ENCODE measurements at places on chromosomes 3 and 15. TPM values are rescaled to one million over a fixed set of nuclear protein-coding genes. Genes with fewer than 3 reads are reported as not detected.

DNA sequence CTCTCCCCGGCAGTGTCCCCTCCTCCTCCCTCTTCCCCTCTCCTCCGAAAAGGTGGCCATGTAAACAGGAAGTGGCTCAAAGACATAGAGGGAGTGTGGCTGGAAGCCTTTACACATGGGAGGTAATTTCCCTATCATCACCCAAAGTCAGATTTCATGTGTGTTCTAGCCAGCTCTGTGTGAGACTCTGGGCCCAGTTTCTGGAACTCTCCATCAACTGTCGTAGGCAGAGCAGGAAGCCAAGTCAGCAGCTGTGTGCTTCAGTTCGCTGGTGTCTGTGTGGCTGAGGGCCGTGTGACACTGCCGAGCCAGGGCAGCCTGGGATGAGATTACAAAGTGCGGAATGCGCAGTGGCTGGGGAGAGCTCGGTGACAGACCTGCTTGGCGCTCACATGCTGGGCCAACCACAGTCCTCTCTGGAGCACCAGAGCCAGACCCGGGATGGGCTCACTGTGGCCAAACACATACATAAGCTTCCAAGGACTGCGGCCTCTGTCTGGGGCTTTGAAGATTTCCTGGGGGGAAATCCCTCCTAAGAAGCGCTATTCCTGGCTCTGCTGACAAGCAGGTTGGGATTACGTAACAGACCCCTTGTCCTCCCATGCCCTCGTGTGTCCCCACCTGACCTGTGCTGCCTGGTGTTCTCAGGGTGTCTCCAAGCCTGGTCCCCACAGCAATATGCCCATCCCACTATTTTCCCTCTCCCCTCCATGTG, 50.7 kb downstream of the UMPS start:
- no peaks in the 10 kb centered on the region for H3K36me3 ChIP-seq
- peak overlapping the region; percentile 94 for H3K27ac ChIP-seq
- no peaks in the 10 kb centered on the region for H3K27me3 ChIP-seq
- H3K4me3 ChIP-seq = no peak overlapping the region
- H3K4me1 ChIP-seq = peaks cover 26% of the 10 kb centered on the region
- peak; percentile 46 for DNase-seq

GRCh38 chr15:40257656-40258450, 19.0 kb downstream of the PAK6 start:
- H3K36me3 ChIP-seq = no peaks in the 10 kb centered on the region
- H3K27me3 ChIP-seq = peaks cover 11% of the 10 kb centered on the region
- no peak overlapping the region for H3K4me3 ChIP-seq
- H3K27ac ChIP-seq = no peak overlapping the region
- H3K4me1 ChIP-seq = peaks cover 5% of the 10 kb centered on the region

DNA sequence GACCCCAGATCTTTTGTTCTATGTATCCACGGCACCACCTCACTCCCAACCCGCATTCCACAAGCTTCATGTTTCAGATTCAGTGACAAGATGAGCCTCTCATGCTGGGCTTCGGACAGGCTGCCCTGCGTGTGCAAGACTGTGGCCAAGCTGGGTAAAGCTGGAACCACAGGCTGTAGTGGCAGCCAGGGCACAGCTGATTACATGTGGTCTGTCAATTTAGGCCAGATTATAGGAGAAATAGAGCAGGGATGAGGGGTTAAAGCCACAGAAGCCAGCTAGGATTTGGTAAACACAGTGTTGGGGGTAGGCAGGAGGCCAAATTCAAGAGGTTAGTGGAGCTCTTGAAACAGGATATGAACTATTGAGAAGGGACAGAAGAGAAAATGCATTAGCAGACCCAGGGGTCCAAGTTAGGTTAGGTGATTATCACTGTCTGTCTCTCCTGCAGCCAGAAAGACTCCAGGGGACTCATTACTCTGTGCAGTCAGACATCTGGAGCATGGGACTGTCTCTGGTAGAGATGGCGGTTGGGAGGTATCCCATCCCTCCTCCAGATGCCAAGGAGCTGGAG, 12.9 kb downstream of the SNAPC5 start:
- no peak overlapping the region for H3K4me3 ChIP-seq
- H3K27ac ChIP-seq = no peak overlapping the region
- DNase-seq = no peak
- no peaks in the 10 kb centered on the region for H3K36me3 ChIP-seq
- no peaks in the 10 kb centered on the region for H3K27me3 ChIP-seq

NR2E3 gene
- polyA plus RNA-seq = 0.36 TPM

GRCh38 chr15:74194572-74195559, 7.7 kb downstream of the STRA6 start:
- H3K4me1 ChIP-seq = peaks cover 14% of the 10 kb centered on the region
- no peak overlapping the region for H3K27ac ChIP-seq
- no peaks in the 10 kb centered on the region for H3K27me3 ChIP-seq
- no peak for DNase-seq
- no peaks in the 10 kb centered on the region for H3K36me3 ChIP-seq

DNA sequence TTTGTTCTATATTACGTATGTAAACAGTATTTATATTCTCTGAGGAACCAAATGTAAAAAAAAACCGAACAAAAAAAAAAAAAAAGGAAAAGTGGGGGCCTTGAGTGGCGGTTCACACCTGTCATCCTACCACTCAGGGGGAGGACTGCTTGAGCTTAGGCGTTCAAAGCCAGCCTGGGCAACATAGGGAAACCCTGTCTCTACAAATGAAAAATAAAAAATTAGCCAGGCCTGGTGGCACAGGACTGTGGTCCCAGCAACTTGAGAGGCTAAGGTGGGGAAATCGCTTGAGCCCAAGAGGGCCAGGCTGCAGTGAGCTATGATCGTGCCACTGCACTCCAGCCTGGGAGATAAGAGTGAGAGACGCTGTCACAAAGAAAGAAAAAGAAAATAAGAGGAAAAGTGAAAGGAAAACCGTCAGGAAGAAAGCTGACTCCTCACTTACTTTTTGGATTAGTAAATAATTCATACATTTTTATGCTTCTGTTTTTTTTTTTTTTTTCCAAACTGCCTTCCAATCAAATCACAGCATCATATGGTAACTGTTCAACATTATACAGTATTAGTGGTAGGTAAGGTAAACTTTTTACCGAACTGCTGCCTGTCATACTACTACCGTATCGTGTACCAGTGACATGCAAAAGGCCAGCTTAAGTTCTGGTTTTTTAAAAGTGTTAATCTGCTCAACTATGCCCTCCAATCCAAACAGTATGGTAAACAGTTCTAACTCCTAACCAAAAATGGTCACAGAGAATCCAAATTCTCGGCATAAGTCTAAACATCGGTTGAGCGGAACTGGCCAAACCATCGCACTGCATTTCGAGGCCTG, 1.2 kb downstream of the PHC3 start:
- H3K27me3 ChIP-seq = no peaks in the 10 kb centered on the region
- H3K4me3 ChIP-seq = peak overlapping the region; percentile 83
- DNase-seq = peak; percentile 19
- H3K36me3 ChIP-seq = no peaks in the 10 kb centered on the region

- no peak for DNase-seq
- peaks cover 6% of the 10 kb centered on the region for H3K27me3 ChIP-seq
- H3K27ac ChIP-seq = no peak overlapping the region
- no peaks in the 10 kb centered on the region for H3K36me3 ChIP-seq
These were observed 1.1 kb downstream of the WDR72 start for GRCh38 chr15:53758412-53758811.

GRCh38 chr3:126421573-126422119, 26.9 kb downstream of the CFAP100 start:
- DNase-seq = no peak
- H3K4me3 ChIP-seq = no peak overlapping the region
- no peaks in the 10 kb centered on the region for H3K36me3 ChIP-seq
- no peak overlapping the region for H3K27ac ChIP-seq
- no peaks in the 10 kb centered on the region for H3K27me3 ChIP-seq

- H3K4me1 ChIP-seq = peaks cover 10% of the 10 kb centered on the region
- peak within 1 kb of the TSS; percentile 73 for H3K4me3 ChIP-seq
- DNase-seq = peak; percentile 92
These were observed at the start of gene ZNF445 for GRCh38 chr3:44477312-44478030. Gene ZNF445, minus strand, starts transcription at chr3:44477670. Its CDS starts 22,121 bp downstream, at chr3:44455549.

CTXND1 gene
- 1.4 TPM for polyA plus RNA-seq

TIMP4 gene
- 5.4 TPM for polyA plus RNA-seq

DNA sequence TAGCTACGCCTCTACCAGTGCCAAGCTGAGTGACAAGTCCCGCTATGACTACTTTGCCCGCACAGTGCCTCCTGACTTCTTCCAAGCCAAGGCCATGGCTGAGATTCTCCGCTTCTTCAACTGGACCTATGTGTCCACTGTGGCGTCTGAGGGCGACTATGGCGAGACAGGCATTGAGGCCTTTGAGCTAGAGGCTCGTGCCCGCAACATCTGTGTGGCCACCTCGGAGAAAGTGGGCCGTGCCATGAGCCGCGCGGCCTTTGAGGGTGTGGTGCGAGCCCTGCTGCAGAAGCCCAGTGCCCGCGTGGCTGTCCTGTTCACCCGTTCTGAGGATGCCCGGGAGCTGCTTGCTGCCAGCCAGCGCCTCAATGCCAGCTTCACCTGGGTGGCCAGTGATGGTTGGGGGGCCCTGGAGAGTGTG, 5.7 kb downstream of the GRM2 start:
- H3K4me1 ChIP-seq = no peaks in the 10 kb centered on the region
- no peak for DNase-seq
- no peaks in the 10 kb centered on the region for H3K36me3 ChIP-seq
- H3K4me3 ChIP-seq = no peak overlapping the region
- H3K27me3 ChIP-seq = peaks cover 14% of the 10 kb centered on the region
- H3K27ac ChIP-seq = no peak overlapping the region

DNA sequence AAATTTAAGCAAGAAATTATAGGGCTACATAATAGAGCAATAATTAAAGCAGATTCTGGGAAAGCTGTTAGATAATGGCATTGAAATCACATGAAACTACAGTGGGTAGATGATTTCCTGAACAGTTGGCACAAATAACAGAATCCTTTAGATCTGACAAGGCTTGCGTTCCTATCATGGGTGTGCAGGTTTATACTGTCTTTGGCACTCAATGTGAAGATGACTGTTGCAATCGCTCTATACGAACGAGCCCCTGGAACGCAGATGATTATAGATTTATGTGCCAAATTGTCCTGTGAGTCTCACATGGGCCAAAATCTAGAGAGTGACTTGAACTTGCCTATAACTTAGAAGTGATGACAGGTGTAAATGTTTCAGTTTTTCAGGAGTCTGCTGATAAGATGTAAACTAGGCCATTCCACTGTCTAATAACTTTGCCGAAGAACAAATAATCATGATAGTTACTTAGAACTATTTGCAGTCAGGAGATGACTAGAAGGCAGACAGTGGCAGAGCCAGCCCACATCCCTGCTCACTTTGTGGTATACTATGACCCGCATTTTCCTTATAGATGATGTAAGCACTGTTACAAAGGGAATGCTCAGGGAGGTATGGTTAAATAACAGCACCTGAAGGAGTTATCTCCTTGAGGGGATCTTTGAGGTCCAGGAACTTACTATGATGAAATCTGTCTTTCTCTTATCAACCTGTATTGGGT, 30.5 kb upstream of the TRPC1 start:
- no peaks in the 10 kb centered on the region for H3K36me3 ChIP-seq
- H3K4me1 ChIP-seq = no peaks in the 10 kb centered on the region
- no peaks in the 10 kb centered on the region for H3K27me3 ChIP-seq
- DNase-seq = no peak
- H3K4me3 ChIP-seq = no peak overlapping the region
- H3K27ac ChIP-seq = no peak overlapping the region

DNA sequence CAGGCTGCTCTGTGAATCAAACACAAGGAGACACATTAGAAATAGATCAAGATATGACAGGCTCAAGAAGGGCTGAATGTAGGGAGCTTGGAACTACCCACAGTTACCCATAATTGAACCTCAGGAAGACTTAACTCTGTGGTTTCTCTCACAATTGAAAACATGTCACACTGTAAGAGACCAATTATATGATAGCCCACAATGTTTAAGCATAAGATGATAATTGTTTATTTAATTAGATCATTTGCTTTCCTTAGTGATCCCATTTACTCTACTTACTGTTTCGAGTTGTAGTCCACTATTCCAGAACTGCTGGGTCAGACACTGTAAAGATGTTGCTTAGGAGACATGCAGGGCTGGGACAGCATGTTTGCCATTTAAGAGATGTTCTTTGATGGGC, 201.3 kb upstream of the RARB start:
- no peak overlapping the region for H3K4me3 ChIP-seq
- H3K4me1 ChIP-seq = no peaks in the 10 kb centered on the region

UPK1B gene
- 17.3 TPM for polyA plus RNA-seq

CFAP44 gene
- polyA plus RNA-seq = 4.1 TPM

CFAP161 gene
- 0.81 TPM for polyA plus RNA-seq

- no peaks in the 10 kb centered on the region for H3K27me3 ChIP-seq
- DNase-seq = peak; percentile 36
- H3K4me1 ChIP-seq = no peaks in the 10 kb centered on the region
These were observed 9.5 kb downstream of the SEC22C start for GRCh38 chr3:42572278-42572677.

DNA sequence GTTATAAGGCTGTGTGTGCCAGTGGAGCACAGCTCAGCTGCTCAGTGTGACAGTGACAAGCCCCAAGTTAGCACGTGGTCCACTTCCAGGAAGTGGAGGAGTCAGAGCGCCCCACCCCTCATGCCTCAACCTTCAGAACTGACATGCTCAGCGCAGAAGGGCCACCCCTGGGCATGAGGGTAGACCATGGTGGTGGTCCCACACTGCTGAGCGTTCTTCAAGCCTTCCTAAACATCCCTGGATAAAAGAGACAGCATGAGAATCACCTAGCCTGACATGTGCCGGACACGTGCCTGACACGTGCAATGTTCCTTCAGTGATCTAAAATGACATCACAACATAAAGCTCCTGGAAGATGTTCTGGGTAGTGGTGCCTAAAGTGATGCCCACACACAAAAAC, 16.8 kb downstream of the ATP10A start:
- no peaks in the 10 kb centered on the region for H3K27me3 ChIP-seq
- H3K27ac ChIP-seq = no peak overlapping the region
- H3K4me3 ChIP-seq = no peak overlapping the region
- H3K36me3 ChIP-seq = no peaks in the 10 kb centered on the region

SYNPR gene
- 0.46 TPM for polyA plus RNA-seq
